Fibroblast of upper back skin (primary cell): ENCODE measurements at places on chromosomes 2 and 18.
A peak's percentile ranks its signal among the peaks of the same experiment; 100 is the strongest.

GRCh38 chr2:28640260-28640907 lies 111.2 kb upstream of the PPP1CB start:
- DNase-seq: no peak

GRCh38 chr18:58726671-58727070 lies 55.4 kb downstream of the MALT1 start:
- DNase-seq: no peak

GRCh38 chr2:94956797-94957391 lies 68.6 kb upstream of the MAL start:
- peak; percentile 24 for DNase-seq

- no peak for DNase-seq
Observed at GRCh38 chr2:31053929-31054782, 84.1 kb downstream of the GALNT14 start.

DNA sequence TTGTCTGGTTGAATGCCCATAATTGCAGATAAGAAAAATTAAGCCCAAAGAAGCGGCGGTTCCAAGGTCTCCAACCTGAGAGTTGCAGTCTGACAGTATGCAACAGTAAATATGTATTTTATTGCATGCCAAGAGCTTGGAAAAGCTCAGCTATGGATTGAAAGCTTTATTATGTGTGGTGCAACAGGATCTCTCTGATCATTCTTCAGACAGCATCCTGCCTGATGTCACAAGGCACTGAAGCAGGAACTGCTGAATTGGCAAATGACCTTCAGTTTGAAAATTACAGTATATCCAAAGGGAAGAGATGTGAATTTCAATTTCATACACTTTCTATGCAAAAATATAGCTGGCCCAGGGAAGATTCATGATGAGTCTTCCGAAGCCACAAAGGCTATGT lies 42.5 kb downstream of the DOCK10 start:
- no peak for DNase-seq

GRCh38 chr2:127560201-127560930 lies 24.9 kb downstream of the MYO7B start:
- DNase-seq: no peak

DNA sequence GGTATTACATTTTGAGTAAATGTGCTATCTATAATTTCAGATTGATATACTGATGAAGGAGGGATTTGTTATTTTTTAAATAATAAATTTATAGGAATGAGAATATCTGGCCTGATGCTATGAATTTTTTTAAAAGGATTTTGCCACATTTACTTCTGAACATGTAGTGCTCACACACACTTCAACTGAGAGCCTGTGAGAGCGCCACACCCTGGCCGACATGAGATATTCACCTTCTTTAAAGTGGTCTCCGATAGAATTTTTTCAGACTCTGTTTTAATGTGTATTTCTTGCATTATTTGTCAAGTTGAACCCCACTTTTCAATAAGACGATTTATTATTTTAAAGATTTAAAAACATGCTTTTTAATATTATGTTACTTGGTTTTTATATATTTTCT lies 813.3 kb downstream of the DCC start:
- no peak for DNase-seq

DNA sequence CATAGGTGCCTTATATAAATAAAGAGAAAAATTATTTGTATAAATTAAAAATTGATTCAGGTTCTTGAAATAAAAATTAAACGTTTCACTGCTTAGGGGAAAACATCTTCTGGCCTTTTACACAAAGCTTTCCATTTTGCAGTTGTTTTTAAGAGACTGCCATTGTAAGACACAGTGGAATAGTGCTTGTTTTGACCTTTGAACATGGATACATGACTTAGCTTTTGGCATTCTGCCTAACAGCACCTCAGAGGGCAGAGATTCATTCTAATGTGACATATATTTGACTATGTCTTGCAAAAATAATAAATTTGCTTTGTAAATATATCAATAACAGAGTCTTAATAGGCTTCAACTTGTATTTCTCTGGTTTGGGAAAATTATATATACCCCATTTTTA lies 142.1 kb downstream of the SLC4A10 start:
- DNase-seq: no peak

DNA sequence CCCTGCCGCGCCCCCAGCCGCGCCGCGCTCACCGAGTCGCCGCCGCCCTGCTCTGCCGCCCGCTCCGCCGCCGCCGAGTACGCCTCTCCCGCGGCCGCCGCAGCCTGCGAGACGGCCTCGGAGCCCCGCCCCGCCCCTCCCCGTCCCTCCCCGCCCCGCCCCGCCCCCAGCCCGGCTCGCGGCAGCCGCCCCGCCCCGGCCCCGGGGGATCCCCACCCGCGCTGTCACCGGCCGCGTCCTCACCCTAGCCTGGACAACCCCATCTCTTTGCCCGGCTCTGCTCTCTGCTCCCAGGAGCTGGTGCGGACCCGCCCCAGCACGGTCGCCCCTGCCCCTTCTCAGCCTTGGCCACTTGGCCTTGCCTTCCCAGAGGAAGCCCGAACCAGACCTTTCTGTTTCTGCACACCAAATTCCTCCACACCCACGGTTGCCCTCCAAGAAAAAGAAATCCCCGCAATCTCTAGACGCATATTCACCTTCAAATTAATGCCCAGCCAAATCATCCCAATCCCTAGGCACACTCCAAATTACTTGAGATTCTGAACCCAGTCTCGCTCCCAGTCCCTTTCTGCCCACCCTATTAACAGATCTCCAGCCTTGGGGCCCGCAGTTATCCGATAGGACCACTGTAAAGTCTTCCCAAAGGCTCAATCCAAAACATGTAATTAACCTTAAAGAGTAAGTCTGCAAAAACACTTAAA lies at the start of gene CYRIA:
CYRIA (minus strand) TSS at position 87 of the 701 bp plus-strand sequence. CDS start 77,715 bp downstream, outside the sequence.
- peak; percentile 21 for DNase-seq

- no peak for DNase-seq
Observed at GRCh38 chr2:13115643-13116042, 398.9 kb downstream of the TRIB2 start.

GRCh38 chr18:29163596-29163995 lies 986.7 kb upstream of the CDH2 start:
- no peak for DNase-seq

GRCh38 chr2:169672406-169672805 lies 21.8 kb downstream of the CFAP210 start:
- no peak for DNase-seq

DNA sequence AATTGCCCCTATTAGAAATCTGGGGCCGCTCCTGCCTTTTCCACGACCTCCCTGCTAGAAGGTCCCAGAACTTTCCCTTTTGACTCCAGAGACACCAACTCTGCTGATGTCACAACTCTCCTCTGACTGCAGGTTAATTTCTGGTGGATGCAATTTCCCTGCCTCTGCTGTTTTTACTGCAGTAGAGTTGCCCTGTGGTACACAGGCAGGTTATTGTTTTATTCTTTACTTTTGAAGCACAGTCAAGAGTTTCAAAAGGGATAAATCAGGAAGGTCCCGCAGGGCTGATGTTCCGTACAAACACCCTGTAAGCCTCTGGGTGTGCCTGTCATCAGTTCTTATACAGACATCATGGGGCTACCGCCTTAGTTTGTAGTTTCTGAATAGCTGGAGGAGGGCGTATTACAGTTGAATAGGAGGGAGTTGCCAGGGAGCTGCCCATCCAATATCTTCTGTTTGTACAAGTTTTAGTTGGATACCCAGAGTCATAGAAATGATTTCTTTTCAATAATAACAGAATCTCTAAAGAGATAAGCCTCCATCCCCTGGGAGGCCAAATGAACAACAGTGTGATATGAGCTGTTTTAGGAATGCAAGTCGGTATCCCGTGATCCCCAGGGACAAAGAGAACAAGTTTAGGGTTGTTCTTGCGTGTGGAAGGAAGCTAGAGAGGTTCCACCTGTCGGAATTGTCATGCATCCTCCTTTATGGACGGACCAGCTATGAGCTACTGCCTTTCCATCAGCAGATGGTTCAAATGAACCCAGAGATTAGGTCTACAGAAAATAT lies 108.4 kb upstream of the COPS8 start:
- no peak for DNase-seq

- no peak for DNase-seq
Observed at GRCh38 chr18:3584897-3585460, 135.0 kb downstream of the TGIF1 start.

DNA sequence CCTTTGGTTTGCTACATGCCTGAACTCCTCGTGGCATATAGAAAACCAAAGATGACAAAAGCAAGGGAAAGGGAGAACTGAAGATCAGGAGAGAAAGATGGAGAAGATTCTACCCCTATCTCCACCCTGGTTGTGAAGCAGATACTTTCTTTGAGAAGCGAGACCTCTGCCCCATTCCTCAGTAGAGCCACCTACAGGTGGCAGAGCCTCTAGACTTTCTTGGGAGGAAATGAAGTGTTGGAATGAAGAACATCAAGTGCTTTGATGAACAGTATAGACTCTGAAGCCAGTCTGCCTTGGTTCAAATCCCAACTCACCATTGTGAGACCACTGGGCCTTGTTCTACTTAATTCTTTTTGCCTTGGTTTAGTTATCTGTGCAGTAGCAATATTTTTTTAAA lies 348.8 kb upstream of the ETAA1 start:
- DNase-seq: no peak

GRCh38 chr2:67997903-67998302 lies 64.9 kb downstream of the C1D start:
- no peak for DNase-seq
